Amniotic stem cell (primary cell): ENCODE measurements at places on chromosomes 2 and 18.

- no peak for DNase-seq
Observed at GRCh38 chr2:63699549-63699839, 110.7 kb downstream of the MDH1 start.

GRCh38 chr2:191385416-191386160 lies 140.4 kb downstream of the MYO1B start:
- no peak for DNase-seq

- no peak for DNase-seq
Observed at GRCh38 chr2:237696461-237696860, 69.1 kb downstream of the LRRFIP1 start.

- DNase-seq = peak; percentile 21
Observed at GRCh38 chr2:73938718-73939352, 12.2 kb downstream of the DGUOK start.

DNA sequence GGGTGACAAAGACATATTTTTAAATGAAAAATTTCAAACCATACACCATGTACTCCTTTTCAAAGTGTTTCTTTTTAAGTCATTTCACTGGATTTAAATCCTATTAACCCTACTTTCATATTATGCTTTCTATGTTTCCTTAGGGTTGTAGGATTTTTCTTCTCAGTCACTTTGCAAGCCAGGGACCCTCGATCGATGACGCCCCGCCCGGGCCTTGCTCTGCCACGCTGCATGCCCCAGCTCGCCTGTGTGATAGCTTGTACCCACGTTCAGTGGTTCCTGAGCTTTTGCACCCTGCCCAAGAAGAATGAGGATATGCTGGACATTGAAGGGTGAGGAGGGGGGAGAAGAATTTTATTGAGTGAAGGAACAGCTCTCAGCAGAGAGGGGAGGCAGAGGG lies 568.0 kb downstream of the TRIB2 start:
- no peak for DNase-seq

- DNase-seq = no peak
Observed at GRCh38 chr2:232872826-232873225, 2.8 kb downstream of the SNORC start.

DNA sequence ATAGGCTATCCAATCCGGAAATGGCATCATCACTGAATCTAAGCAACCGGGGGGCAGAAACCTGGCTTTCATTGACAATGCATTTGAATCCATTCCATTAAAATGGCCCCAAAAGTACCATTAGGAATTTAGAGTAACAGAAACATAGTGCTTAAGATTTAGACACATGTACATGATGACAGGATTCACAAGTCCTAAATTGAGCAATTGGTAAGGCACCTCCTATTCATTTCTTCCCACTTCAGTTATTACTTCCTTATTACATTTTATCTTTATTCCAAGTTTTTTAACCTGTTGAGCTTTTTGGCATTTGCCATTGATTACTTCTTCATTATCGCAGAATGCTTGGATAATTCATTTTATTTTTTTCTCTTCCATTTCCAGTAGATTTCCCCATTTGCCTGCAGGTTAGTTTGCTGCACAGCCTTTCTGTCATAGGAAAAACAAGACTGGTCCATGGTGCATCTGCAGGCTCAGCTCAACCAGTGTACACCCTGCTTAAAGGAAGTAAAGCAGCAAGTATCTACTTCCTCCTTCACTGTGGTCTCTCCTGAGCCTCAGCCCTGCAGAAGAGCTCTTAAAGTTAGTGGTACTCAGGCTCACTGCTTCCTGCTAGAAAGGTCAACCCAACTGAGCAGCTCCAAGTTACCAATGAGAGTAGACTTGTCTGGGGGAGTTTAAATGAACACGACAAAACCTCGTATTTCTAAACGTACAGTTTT lies 89.2 kb downstream of the DOCK10 start:
- DNase-seq = no peak

- DNase-seq = no peak
Observed at GRCh38 chr2:114735126-114735525, 292.7 kb downstream of the DPP10 start.

DNA sequence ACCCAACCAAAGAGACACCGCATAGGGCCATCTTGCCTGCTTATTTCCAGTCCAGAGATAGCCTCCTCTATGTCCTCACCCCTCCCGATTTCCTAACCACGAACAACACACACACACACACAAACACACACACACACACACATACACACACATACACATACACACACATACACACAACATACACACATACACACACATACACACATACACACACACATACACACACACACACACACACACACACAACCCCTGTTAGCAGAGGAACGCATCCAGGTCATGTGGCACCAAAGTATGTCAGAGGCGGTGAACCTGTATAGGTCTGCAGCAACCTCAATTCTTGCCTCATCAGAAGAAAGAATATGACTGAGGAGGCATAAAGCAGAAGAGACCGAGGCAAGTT lies 18.5 kb upstream of the DNER start:
- no peak for DNase-seq

DNA sequence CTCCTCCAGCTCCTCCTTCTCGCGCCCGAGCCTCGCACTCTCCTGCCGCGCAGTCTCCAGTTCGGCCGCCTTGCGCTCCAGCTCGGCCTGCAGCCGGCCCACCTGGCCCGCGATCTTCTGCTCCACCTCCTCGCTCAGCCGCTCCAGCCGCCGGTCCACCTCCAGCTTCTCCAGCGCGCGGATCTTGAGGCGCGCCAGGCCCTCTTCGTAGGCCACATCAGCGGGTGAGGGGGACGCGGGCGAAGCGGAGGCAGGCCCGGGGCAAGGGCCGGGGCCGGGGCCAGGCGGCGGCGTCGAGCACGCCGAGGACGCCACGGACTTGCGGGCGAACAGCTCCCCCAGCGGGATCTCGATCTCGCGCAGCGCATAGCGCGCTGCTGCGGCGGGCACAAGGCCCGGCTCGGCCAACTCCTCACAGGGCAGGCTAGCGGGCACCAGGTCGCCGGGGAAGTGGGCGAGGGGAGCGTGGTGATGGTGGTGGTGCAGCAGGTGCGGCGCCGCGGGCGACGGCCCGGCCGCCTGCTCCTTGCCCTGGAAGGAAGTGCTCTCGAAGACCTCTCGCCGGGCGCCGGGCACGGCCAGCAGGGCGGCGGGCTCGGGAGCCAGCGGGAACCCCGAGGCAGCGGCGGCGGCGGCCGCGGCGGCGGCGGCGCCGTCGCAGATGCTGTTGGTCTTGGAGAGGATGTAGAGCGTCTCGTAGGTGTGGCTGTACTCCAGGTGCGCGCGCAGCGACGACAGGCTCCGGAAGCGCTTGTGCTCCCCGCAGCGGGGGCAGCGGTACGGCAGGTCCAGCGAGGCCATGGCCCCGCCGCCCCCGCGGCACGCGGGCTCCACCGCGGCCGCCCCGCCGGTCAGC lies 15.2 kb downstream of the FBXO41 start:
- DNase-seq = no peak

GRCh38 chr18:37667836-37668235 lies 102.2 kb upstream of the CELF4 start:
- DNase-seq = no peak

GRCh38 chr18:53749766-53750165 lies 474.7 kb downstream of the MBD2 start:
- no peak for DNase-seq

GRCh38 chr2:217979151-217979811 lies 23.5 kb downstream of the TNS1 start:
- DNase-seq = no peak

- no peak for DNase-seq
Observed at GRCh38 chr2:202108345-202108744, 35.3 kb downstream of the KIAA2012 start.

DNA sequence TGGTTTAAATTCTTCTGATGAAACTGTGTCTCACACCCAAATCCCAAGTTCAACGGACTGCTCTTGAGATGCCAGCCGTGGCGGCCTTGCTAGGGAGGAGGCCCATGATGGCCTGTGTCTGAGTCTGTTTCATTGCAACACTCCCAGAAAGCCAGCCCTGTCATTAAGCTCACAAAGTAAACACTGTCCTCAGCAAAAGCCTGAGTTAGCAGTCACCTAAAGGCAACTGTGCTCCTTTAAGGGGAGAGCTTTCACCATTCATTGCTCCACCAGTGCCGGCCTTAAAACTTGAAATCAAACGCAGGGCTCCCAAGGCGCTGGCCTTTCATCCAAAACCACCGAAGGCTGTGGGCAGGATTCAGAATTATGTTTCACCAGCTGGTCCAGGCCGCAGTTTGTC lies 42.5 kb upstream of the PPP1CB start:
- no peak for DNase-seq

- DNase-seq = no peak
Observed at GRCh38 chr18:5068851-5069250, 128.2 kb downstream of the AKAIN1 start.

DNA sequence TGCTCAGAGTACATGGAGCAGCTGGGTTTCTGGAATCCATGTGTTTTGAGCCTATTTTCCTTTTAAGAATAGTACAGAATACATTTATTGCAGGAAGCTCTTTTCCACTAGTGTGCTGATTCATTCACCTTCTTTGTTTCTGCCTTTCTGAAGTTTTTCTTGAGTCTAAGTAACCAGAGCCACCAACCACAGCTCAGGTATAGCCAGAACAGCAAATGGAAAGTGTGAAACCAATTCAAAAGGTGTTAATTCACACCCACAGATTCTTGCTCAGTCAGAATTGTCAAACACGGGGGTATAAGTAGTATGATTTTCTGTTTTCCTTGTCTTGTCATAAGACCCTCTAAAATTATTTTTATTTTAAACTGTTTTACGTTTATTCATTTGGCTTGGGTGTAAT lies 75.9 kb upstream of the DYNAP start:
- no peak for DNase-seq

- no peak for DNase-seq
Observed at GRCh38 chr18:11951390-11951851, 29.9 kb upstream of the IMPA2 start.

DNA sequence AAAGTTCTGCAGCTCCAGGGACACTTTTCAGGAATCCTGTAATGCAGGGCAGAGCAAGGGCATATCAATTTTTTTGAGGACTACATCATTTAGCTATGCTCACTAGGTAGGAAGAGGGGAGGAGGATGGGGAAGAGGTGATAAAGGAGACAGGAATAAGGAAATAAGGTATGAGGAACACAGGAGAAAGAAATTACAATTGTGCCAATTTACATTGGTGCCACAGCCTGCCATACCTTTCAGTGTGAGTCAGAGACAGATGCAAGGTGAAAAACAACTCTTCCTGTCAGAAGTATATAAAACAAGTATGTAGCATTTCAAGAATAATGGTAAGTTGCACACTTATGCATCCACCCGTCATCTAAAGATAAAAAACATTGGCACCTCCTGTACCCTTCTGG lies 5.4 kb upstream of the MRPS9 start:
- DNase-seq = no peak

DNA sequence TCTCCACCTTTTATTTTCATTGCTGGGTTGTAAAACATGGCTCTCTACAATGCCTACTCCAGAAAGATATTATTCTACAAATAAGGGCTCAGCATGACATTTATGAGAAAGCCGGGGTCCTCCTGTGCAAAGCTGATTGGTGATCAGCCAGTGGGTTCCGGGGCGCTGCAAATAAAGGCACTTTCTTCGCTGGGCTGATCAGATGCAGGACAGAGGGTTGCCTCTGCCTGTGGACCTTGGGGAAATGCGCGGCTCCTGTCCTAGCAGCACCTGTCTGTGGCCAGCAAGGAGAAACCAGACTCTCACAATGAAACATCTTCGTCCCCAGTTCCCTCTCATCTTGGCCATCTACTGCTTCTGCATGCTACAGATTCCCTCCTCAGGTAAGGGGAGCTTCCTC lies at the start of gene NMS:
Gene NMS (plus strand): TSS at position 301 of the 400 bp plus-strand sequence. CDS start 7 bp downstream, at position 308.
- DNase-seq = no peak
